ENCODE measurements at places on chromosomes 2 and 18.
A peak's percentile ranks its signal among the peaks of the same experiment; 100 is the strongest.

DNA sequence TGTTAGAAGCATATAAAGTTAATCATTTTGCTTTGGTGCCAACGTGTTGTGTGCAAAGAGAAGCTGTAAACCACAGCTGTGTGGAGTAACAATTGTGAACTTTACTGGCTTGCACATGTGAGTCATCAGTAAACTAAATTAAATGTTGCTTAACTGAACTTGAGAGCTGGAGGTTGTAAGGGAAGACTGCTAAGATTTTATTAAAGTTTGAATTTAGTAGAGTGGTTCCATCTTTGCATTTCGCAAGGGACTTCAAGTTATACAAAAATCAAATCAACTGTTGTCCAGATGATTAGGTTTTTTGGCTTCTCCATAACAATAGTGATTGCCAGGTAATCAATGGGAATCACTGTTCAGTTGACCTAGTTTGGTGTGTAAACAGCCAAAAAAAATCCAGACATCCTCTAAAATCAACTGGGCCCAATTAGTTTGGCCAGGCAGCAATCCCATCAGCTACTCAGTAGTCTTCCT, 247.4 kb downstream of the MYO3B start:
- DNase-seq: peak; percentile 20

GRCh38 chr18:63520053-63520685, 22.0 kb upstream of the SERPINB12 start:
- DNase-seq: no peak

- no peak for DNase-seq
Measured at GRCh38 chr2:61961231-61961901, 55.9 kb downstream of the COMMD1 start.

GRCh38 chr2:150482111-150482510, 5.4 kb downstream of the RND3 start:
- DNase-seq: no peak

GRCh38 chr2:169172151-169172735, 102.9 kb downstream of the DHRS9 start:
- no peak for DNase-seq

- no peak for DNase-seq
Measured at GRCh38 chr2:138922973-138923563, 142.9 kb upstream of the NXPH2 start.

- no peak for DNase-seq
Measured at GRCh38 chr2:10265329-10266132, 37.2 kb upstream of the HPCAL1 start.

DNA sequence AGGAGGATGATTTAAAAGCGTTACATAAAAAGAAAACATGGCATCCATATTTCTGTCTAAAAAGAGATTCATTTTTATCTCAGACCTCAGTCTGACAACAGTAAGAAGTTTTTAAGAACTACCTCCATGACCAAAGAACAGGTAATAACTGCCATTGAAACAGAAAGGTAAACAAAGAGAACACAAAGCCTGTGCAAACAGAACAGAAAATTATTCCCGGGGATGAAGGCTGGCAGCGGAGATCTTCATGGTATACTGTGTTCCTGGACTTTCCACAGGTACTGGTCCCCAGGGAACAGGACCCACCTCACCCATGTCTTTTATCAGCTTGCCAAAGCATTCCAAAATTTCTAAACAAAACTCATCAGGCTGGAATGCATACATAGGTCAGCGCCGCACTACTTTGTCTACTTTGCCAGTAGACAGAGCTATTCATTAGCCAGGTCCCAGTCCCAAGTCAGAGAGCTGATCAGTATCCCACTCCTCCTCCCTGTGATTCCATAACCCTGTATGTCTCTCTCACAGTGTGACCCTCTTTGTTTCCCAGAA, 277.3 kb downstream of the MBD2 start:
- DNase-seq: no peak

Measured in AG08396 (cell line).